Activated naive CD4-positive, alpha-beta T cell (primary cell): ENCODE measurements at places on chromosomes 2 and 18.

DNA sequence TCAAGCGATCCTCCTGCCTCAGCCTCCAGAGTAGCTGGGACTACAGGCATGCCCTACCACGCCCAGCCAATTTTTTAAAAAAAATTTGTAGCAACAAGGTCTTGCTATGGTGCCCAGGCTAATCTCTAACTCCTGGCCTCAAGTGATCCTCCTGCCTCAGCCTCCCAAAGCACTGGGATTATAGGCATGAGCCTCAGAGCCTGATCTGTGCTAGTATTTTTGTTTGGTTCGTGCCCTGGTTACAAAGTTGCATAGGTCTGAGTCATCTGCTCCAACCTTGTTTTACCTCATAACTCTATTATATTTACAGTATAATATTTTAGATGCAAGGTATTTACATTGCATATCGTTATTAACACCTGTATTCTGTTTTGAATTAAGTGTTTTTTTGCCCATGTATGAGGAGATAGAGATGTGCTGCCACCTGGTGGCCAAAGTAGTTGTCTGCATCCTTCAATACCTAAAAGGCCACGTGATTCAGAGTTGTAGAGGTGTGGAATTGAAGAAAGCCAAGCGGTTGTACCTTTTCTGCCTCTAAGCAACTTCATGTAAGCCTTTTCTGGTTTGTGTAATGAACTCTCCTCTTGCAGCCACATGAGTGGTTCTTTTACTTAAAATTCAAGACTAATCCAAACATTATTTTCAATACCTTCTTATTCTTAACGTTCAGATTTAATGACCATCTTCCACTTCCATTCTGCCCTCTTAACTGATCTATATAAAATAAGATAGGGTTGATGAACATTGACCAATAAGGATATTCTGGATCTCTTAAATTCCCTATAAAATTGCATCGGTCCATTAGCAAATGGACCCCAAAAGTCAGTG is 19.9 kb upstream of the CABYR start:
- DNase-seq: peak; percentile 64

DNA sequence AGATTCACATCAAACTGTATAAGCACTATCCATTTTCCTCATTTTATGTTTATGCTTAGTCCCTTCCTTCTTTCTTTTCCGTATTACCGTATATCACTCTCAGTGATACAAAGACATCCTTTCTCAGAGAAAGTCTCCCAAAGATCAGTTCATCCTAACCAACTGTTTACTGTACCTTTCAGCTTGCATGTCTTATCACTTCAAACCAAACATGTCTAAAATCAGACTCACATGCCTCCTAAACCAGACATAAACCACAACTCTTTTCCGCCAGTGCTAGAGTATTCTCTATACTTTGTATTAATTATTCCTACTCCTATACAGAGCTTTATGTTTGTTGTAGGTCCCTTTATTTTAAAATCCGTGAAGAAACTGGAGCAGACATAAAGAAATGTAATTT is 41.5 kb downstream of the KCMF1 start:
- no peak for DNase-seq

- DNase-seq: no peak
These were observed 143.8 kb upstream of the THUMPD2 start for GRCh38 chr2:39922679-39923405.

GRCh38 chr2:13543550-13543949 is 826.8 kb downstream of the TRIB2 start:
- DNase-seq: no peak

- DNase-seq: no peak
These were observed 383.6 kb downstream of the PIK3C3 start for GRCh38 chr18:42338683-42339082.

DNA sequence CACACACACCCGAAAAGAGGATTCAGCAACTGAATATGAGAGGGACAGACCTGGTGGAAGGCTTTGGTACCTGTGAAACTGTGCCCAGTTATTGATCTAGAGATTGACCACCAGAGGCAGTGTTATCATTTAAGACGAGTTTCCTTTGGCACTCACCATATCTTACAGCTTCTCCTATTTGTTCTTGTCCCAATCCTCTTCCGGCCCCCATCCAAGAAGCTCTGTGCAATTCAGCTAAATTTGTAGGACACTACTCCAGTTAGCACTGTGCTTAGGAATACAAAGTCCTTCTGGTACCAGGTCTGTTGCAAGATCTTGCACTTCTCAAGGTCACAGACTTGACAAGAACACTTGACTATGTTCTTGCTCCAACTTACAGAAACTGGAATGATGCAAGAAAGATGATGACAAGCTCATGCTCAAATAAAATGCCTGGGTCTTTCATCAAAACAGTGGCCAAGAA is 177.7 kb downstream of the TMEM247 start:
- no peak for DNase-seq

- no peak for DNase-seq
These were observed 96.7 kb downstream of the EIPR1 start for GRCh38 chr2:3280683-3281520.

DNA sequence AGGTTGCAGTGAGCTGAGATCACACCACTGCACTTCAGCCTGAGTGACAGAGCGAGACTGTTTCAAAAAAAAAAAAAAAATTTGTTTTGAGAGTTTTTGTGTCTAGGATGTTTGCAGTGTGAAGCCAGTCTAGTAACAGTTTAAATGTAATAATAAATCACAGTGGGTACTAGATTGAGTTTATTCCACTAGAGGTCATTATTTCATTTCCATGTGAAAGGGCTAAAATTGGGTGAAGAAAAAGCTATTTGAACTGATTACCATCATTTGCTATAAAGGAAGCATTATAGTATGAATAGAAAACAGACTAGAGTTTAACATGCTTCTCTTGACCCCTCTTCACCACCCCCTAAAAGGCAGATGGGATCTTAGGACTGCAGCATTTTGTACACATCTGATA is 20.3 kb downstream of the SNRPD1 start:
- no peak for DNase-seq

DNA sequence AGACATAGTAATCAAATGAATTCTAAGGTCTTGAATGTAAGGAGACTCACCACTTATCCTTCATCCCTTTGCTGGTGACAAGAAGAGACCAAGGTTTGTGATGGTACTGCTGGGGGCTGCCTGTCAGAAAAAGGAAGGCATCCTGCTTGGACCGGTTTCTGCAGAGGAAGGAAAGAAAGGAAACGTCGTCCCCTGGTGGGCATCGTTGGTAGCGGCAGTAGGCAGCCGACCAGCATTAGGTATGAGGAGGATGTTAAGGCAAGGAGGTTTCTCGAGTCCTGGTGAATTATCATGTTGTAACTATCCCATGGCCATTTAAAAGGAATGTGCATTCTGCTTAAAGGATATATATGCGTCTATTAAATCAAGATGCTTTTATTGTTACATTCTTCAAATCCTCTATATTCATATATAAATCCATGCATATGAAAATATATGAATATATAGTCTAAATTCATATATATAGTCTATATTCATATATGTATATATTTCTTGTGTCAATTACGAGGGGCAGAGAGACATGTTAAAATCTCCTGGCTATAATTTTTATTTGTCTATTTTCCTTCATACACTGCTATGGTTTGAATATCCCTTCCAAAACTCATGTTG is 94.4 kb upstream of the TGFA start:
- peak; percentile 34 for DNase-seq

GRCh38 chr18:10413722-10414121 is 40.7 kb upstream of the APCDD1 start:
- no peak for DNase-seq
